T-helper 1 cell (primary cell): ENCODE measurements at places on chromosomes 6 and 20.

GRCh38 chr6:44500074-44500473 is 112.6 kb downstream of the CDC5L start:
- no peak for DNase-seq

GRCh38 chr6:163149279-163149848 is 265.2 kb upstream of the QKI start:
- DNase-seq: no peak

DNA sequence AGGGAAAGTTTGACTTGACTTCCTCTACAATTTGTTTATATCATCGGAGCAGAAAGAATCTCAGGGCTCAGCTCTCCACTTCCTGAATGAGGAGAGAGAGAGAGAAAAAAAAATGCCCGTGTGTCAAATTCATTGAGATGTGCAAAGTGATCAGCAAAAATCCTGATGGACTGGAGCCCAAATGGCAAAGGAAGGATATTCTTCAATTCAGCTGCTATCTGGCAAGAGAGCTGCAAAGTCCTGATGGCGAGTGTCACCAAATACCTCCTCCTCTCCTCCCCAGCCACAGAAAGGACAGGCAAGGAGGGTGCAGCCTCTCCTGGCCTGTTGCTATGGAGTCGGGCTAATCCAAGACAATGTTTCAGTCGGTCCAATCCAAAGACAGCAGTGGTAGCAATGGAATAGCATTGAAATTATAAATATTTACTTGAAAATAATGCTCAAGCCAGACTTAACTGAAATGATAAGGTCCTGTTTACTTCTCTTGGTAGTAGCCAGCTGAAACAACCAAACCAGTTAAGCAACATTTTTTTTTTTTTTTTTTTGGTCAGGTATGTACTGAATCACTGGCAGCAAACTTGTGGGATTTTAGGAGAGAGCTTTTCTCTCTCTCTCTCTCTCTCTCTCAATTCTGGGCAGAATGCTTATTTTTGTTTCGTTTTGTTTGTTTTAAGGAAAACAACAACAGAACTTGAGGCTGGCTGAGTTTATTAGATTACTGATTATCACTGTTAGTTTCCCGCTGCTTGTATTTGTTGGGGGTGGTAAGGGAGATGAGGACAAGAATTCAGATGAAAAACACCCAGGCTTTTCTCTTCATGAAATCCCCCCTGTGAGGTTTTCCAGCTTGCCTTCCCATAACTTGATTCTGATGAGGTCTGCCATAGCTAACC is 204.2 kb downstream of the BCAS1 start:
- DNase-seq: no peak

DNA sequence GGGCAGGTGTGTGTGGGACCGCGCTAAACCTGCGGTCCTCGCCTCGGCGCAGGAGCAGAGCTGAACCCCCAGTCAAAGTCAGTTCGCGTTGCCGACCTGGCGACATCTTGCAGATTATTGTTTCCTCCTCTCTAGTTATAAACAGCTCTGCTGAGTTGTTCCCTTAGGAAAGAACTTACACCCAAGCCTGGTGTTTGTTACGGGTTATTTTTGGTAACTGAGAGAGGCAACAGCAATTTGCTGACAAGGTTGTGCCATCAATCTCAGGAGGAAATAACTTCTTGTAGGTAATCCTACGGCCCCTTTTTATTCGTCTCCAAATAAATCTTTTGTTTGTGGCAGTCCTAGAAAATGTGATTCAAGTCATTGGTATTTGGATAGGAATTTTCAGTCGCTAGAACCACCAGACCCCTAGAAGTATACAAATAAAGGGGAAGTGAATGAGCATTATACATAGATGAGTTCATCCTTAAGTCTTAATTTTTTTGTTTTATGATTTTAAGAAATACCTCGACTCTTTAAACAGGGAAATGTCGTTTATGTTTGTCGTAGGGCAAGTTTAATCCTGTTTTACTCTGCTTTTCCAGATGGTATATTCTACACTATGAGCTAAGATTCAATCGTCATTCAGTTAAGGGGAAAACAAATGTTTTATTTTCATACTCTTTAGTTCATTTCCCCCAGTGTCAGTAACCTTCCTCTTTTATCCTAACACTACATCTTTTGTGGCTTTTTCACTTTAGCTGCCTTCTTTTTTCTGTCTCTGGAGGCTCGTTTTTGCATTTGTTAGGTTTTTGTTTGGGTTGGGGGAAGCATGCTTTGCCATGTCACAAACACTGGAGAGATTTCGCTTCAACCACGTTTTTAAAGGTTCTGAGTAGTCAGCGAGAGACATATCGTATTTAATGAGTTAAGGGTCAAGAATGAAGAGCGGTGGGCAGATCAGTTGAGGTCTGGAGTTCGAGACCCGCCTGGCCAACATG is 1.2 kb downstream of the PM20D2 start:
- peak; percentile 4 for DNase-seq

GRCh38 chr6:166174031-166174430 is 6.4 kb upstream of the TBXT start:
- DNase-seq: no peak

GRCh38 chr20:64226686-64227580 is 28.6 kb upstream of the PCMTD2 start:
- DNase-seq: peak; percentile 24

- DNase-seq: no peak
Observed at GRCh38 chr6:53161481-53162009, 12.9 kb upstream of the GCM1 start.

DNA sequence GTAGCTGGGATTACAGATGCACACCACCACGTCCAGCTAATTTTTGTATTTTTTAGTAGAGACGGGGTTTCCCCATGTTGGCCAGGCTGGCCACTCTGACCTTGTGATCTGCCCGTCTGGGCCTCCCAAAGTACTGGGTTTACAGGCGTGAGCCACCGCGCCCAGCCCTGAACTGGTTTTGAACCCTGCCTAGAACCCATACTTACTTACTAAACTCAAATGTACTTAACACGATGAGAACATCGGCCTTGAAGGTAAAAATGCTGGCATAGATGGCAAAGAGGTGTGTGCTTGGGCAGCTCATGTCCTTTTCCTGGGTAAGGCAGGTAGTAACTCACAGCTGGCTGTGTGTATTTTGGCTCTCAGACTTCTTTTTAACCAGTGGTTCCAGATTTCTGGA is 3.2 kb upstream of the ARMC12 start:
- no peak for DNase-seq
